ENCODE measurements at places on chromosomes 5 and 9.

- DNase-seq = no peak
Measured at GRCh38 chr9:38192731-38193265, 123.8 kb upstream of the SHB start.

GRCh38 chr5:130759061-130759460 is 406.0 kb downstream of the HINT1 start:
- DNase-seq = no peak

- DNase-seq = no peak
Measured at GRCh38 chr5:55777332-55777731, 39.5 kb downstream of the DDX4 start.

DNA sequence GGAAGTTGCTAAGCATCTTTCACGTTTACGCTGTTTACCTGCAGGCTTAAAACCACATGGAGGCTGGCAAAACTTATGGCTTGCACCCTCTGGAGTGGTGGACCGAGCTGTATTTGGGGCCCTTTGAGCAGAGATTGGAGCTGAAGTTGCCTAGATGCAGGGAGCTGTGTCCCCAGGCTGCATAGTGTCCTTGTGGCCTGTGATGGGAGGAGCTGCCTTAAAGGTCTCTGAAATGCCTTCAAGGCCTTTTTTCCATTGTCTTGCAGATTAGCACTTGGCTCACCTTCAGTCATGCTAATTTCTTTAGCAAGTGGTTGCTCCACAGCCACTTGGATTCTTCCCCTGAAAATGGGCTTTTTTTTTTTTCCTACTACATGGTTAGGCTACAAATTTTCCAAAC is 81.5 kb upstream of the CHD1 start:
- no peak for DNase-seq

- no peak for DNase-seq
Measured at GRCh38 chr9:135241381-135242048, 154.0 kb downstream of the OLFM1 start.

Measured in left cardiac atrium (tissue), 4 donors.